ENCODE measurements at places on chromosomes 11 and 22.

GRCh38 chr11:2904153-2905052 lies 18.8 kb upstream of the CDKN1C start:
- no peak for DNase-seq

- no peak for DNase-seq
Measured at GRCh38 chr22:39685336-39686177, 115.0 kb downstream of the CACNA1I start.

- no peak for DNase-seq
Measured at GRCh38 chr11:92332986-92333385, 108.4 kb downstream of the FAT3 start.

DNA sequence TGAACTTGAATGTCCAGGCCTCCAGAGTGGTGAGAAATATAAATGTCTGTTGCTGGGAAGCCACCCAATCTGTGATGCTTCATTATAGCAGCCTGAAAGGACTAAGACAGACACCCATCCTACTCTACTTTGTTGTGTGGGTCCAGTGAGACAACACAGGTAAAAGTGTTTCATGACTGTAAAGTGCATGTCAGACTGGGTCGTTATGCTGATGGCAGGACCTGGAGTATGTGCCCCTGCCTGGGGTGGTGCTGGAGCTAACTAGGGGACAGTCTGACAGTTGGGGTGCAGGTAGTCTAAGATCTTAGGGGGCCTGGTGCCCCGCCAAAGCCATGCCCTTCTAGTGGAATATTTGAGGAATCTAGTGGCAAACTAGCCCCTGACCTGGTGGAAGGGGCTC lies 165.6 kb downstream of the TRIM29 start:
- no peak for DNase-seq

DNA sequence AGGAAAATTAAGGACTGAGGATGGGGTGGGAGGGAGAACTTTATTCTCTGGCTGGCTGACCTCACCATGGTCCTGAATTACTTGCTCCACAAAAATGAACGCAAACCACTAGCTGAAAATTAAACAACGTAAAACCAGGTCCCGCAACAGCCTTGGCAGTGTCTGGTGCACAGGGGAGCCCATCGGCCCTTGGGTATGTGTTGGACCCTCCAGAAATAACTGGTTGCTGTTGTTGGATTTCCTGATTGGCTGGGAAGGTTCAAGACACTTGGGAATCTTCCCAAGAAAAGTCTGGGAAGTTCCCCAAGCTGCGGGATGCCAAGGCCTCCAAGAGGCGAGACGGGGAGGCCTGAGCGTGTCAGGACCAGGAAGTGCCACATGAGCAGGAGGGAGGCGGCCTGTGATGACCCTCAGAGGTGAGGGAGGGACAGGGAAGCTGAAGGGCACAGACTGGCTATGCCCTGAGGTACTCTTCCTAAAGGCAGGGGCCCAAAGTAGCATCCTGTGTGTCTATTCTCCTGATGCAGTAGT lies 10.4 kb upstream of the RASL10A start:
- no peak for DNase-seq

GRCh38 chr11:67484847-67485311 lies 2.1 kb downstream of the AIP start:
- no peak for DNase-seq

DNA sequence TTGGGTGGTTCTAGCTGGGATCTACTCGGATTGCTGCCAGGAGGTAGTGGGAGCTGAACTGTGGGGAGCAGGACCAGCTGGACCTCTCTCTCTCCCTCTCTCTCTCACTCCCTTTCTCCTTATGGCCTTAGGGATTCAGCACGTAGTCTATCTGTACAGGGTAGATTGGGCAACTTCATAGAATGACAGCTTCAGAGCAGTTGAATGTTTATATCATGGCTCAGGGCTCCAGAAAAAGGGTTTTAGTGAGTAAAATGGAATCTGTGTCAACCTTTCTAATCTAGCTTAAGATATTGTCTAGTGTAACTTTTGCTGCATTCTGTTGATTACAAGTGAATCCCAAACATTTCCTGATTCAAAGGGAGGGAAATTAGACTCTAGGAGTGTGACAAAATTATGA lies 127.7 kb upstream of the PDGFD start:
- no peak for DNase-seq

DNA sequence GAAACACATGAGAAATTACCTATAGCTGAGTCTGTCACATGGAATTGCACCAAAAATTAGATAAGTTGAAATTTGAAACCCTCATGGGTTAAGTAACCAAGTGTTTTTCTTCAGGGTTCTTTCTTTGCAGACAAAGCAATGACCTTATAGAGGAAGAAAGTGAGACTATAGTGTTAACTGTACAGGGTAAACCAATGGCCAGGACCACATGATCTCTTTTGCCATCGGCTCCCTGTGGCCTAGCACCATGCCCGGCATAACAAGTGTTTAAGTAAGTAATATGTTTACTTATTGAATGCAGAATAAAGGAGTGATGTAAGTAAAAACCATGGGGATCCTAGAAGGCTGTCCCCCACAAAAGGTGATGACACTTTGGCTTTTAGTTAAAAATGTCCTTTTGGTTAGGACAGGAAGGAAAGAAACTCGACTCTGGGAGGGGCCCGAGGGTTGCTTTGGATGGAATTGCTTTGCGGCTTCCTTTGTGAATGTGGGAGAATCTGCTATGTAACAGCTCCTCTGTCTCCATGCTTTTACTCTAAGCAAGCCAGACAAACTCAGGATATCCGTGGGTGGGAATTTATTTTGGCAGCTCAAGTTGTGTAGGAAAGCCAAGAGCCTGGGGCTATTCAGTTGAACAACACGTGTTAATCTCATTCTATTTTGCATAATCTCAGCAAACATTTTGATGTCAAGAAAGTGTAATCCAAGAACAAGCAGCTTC lies 454.7 kb downstream of the INSC start:
- no peak for DNase-seq

- no peak for DNase-seq
Measured at GRCh38 chr11:35215945-35216344, 77.0 kb downstream of the CD44 start.

DNA sequence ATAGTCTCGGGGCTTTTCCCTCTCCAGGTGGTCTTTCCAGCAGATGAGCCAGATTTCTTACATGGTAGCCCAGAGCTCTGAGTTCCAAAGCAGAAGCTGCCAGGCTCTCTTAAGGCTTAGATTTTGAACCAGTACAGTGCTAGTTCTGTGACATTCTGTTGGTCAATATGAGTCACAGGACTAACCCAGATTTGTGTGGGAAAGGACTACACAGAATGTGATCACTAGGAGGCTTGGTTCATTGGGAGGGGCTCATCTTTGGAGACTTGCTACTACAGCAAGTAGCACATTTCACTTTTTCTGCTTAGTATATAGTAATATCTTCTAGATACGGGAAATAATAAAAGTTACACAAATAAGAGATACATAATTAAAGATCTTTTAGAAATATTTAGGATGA lies 24.1 kb downstream of the RNF214 start:
- no peak for DNase-seq

- DNase-seq, result no peak
Measured at GRCh38 chr22:47034905-47035419, 272.5 kb downstream of the TBC1D22A start.

DNA sequence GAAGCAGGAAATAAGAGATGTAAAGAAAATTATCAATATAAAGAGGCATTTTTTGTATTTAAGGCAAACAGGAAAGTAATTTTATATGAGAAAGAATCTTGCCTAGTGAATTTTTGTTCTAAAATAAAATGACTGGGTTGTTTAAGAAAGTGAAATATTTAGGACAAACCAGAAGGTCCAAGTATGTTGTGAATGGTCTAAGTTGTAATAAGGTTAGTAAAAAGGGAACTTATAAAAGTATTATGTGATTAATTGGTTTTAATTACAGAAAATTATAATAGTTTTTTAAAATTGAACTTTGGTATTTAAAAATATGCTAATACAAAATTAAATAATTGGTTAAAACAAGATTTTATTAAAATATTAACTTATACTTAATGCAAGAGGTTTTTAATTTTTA lies 26.6 kb upstream of the EI24 start:
- no peak for DNase-seq

- DNase-seq, result no peak
Measured at GRCh38 chr11:75152090-75152489, 1.2 kb downstream of the SLCO2B1 start.

DNA sequence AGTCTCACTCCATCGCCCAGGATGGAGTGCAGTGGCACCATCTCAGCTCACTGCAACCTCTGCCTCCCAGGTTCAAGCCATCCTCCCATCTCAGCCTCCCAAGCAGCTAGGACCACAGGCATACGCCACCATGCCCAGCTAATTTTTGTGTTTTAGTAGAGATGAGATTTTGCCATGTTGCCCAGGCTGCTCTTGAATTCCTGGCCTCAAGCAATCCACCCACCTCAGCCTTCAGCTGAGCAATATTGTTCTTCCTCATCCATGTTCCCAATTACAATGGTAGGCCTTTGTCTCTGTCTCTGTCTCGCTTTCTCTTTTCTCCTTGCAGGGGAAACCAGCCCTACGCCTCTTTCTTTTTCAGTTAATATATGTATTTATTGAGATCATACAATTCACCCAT lies 10.3 kb downstream of the HSPA8 start:
- no peak for DNase-seq

- no peak for DNase-seq
Measured at GRCh38 chr11:130580891-130581492, 132.5 kb downstream of the ADAMTS15 start.

DNA sequence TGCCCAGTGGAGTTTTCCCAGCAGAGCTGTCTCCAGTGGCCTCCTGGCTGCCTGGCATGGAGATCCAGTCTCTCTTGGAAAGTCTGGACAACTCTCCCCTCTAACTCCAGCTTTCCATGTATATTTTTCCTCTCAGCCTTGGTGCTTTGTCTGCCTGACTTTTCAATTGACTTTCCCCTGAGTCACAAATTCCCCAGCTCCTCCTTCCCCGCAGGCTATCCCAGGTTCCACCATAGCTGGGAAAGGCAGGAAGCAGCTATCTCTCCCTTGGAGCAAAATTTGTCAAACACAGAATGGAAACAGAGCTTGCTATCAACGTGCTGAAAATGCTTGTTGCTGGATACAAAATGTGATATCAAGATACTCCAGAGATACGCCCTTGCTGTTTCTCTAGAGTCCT lies 384.8 kb downstream of the TMEM135 start:
- no peak for DNase-seq

DNA sequence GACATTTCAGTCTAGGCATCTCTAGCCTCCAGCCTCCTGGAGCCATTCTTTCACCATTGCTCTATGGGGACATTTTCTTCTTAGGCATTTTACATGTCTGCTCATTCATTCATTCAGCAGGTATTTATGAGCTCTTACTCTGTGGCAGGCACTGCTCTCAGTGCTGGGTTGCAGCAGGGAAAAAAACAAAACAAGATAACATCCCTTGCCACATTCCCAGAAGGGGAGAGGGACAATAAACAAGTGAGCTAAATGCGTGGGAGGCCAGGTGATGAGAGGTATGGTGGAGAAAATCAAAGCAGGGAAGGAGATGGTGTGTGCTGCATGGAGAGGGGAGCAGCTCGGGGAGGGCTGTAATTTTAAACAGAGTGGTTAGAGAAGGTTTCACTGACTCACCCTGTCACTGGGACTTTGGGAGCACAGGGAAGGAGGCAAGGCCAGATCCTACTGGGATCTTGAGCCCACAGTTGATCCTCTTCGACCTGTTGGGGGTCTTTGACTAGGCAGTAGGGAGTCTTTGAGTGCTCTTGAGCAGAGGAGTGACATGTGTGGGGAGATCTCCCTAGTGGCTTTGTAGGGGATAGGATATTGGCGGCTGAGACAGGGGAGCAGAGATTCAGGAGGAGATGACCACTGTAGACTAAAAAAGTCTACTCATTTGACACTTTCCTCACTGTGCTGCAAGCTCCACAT lies 17.0 kb downstream of the MICAL2 start:
- no peak for DNase-seq

DNA sequence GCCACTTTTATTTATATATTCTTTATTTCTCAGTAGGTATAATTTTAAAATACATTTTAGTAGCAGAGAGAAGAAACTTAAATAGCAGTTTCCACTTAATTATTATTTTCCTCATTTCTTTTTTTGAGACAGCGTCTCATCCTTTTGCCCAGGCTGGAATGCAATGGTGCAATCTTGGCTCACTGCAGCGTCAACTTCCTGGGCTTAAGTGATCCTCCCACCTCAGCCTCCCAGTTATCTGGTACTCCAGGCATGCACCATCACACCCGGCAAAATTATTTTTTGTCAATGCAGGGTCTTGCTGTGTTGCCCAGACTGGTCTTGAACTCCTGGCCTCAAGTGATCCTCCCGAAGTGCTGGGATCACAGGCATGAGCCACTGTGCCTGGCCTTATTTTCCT lies 38.3 kb downstream of the ATG13 start:
- no peak for DNase-seq

- DNase-seq, result no peak
Measured at GRCh38 chr11:92790366-92790765, 179.1 kb upstream of the MTNR1B start.

DNA sequence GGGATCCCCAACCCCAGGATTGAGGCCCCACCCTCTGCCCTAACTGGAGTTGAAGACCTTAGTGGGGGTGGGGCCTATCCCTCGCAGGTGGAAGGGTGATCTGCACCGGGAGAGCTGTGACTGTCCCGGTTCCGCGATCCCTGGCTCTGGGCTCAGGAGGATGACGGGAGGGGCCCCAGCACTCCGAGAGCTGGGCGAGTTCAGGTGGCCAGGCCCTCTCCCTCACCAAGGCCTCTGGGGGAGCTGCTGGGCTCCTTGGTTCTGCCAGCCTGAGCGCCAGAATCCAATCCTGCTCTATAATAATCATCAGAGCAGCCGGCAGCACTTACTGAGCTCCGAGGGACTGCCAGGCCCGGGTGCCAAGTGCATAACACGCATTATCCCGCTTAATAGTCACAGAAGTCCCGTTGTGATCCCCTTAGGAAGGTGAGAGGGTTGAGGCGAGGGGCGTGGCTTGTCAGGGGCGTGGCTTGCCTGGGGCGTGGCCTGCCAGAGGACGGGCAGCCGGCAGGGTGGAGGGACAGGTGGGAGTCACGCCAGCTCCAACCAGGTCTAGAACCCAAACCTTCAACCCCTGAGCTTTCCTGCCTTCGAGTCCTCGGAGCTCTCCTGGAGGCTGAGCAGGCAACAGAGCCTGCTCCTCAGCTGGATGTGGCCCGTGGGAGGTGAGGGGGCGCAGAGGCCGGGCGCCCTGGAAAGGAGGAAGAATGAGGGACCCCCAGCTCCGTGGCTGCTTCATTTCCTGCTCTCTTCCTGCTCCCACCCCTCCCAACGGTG lies 7.3 kb upstream of the SYT7 start:
- peak; percentile 5 for DNase-seq

Data from stimulated activated CD4-positive, alpha-beta T cell treated with anti-CD3 and anti-CD28 coated beads, TNF-alpha, amount 100 ng/mL, for 1 hour (primary cell).